Urothelium cell line (cell line): ENCODE measurements at places on chromosomes 11 and 22.

DNA sequence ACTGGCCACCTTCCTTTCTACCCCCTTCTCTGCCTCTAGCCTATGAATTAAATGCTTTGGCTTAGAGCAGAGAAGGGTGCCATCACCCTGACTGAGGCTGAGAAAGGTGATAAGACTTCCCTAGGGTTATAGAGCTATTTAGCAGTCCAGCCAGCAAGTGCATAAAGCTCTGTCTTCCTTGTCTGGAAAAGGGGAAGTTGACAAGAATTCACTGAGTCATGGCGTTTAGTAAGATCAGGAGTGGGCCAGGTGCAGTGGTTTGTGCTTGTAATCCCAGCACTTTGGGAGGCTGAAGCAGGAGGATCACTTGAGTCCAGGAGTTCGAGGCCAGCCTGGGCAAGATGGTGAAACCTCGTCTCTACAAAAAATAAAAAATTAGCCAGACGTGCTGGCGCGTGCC is 63.1 kb downstream of the LHFPL7 start:
- no peak for DNase-seq

DNA sequence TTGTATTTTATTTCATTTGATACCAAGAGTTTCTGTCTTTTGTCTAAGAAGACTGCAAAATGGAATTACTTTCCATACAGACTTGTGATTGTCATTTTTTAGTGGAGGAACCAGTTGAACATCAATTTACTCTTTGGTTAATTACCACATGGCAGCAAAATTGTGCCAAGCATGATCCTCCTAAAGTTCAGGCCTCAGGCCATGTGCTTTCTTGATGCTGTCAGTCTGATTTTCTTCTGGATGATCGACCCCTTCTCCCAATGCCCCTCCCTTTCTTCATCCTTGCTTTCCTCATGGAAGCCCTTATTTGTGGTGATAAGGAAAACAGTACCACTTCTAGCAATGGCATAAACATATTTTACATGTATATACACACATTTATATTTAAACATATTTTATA is 76.2 kb downstream of the SVIP start:
- DNase-seq, result no peak

DNA sequence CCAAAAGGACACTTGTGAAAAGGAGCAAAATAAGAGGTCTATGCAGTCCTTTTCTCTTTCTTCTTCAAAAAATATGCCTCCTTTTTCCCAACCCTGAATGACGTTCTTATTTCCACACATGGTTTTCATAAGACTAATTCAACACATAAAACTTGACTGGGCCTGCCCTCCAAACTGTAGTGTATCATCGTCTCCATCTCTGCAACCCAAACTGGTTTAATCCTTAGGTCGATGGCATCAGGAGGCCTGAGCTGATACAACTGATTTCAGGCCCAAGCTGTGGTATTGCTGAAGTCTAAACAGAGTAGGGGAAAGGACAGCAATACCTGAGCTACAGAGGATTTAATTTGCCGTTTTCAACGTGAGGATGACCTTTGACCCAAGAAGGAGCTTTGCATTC is 130.0 kb upstream of the MTNR1B start:
- no peak for DNase-seq

DNA sequence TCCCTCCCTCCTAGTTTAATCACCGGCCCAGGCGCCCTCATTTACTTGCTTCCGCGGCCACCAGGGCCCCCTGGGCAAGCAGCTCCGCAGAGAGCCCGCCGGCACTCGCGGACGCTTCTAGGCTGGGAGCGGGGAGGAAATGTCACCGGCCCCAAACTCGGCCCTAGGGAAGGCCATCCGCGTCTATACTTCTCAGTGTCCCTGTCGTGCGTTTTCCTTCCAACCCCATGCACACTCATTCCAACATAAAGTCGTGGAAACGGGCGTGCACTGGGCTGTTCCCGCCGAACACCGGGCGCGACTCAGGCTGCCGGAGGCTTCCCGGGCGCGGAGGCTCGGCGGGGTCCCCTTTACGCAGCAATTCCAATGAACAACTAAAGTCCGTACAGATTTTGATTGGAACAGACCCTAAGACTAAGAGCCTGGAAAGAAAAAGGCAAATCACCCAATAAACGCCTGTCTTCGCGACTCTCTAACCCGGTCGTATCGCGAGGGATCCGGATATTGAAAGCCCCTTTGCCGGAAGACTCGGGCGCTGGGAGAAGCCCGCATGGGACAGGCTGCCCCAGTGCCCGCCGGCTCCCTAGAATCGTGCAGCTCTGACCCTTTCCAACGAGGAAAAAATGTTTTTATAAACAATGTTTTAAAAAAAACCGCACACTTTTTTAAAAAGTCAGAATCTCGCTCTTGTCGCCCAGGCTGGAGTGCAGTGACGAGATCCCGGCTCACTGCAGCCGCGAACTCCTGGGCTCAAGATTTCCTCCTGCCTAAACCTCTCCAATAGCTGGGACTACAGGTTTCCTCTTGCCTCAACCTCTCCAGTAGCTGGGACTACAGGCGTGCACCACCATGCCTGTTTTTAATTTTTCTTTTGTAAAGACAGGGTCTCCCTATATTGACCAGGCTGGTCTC is 1.3 kb upstream of the BARX2 start:
- DNase-seq, result no peak

DNA sequence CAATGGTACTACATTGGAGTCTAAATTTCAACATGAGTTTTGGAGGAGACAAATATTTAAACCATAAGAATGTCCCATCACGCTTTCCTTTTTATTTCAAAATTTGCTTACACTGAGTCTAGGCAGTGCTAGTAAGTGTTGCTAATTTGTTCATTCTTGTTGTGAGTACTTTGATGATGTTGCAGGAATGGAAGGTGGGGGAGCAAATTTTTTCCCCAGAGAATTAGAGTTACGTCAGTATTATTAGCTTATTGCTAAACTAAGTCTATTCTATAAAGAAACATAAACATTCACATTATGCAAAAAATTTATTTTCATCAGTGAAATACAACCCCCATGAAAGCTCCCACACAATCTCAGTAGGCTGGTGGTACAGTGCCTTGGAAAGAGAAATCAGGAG is 88.0 kb downstream of the BLID start:
- no peak for DNase-seq

- DNase-seq, result no peak
Measured at GRCh38 chr11:37230865-37231264, 632.8 kb upstream of the RAG2 start.
